Fibroblast of skin of left quadriceps (primary cell): ENCODE measurements at places on chromosomes 1 and 21.

DNA sequence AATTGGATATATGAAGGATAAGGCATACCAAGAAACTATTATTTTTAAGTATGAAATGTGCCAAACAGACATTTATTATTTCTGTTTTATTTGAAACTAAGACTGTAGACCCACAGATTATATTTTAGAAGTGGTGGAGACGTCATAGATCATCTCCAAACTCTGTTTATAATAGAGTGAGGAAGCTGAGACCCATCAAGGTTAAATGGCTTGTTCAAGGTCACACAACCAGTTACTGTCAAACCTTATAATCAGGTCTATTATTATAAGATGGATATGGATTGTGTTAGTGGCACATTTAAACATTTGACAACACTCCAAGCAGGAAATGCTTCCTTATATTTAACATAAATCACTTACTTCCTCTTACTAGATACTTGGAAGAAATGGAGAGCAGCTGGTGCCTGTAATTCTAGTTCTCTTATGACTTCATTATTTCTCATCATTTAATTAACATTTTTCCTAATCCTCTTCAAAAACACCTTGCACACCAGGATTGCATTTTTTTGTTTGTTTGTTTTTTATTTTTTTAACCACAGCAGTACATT, 117.0 kb downstream of the NEK7 start:
- no peak for DNase-seq

- DNase-seq = no peak
Measured at GRCh38 chr21:19937619-19938018, 1060.6 kb upstream of the NCAM2 start.

DNA sequence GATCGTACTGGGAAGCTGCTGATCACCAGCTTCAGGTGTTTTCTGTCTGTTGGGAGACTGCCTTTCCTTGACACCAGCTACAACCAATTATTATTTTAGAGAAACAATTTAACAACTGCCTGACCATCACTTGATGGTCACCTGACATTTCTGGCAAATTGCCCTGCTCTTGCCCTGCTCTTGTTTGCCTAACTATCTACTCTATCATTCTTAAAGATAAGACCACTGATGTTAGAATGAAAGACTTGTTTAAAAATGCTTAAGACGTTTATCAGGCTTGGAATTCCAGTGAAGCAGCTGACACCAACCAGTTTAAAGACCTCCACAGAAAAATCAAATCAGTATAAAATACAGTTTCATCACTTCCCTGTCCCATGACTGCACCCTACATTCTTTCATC, 423.3 kb upstream of the CAMK1G start:
- DNase-seq = no peak

- DNase-seq = peak; percentile 94
Measured at GRCh38 chr21:35366394-35367080, 317.4 kb upstream of the RUNX1 start.

DNA sequence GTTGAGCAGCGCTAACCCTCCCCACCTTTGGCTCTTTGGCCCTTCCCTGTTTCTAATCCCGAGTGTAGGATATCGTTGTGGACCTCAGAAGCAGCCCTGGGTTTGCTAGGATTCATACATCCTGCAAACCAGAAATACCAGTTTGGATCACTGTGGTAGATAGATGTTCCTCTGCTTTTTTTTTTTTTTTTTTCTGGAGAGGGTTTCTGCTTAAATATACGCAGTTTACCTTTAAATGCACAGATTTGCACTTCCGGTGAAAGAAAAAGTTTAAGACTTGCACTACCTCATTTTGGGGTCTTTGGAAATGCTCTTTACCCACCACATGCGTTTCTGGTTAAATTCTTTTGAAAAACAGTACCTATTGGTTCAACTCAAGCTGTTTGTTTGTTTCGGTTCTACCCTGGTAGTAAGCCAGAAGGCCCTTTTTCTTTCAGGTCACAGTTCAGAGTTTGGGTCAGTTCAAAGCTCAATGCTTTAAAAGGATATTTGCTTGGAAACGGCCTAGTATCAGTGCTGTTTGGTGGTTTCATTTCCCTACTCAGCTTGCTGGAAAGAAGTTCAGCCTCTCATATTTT, 908 bp downstream of the DDI2 start:
- no peak for DNase-seq

DNA sequence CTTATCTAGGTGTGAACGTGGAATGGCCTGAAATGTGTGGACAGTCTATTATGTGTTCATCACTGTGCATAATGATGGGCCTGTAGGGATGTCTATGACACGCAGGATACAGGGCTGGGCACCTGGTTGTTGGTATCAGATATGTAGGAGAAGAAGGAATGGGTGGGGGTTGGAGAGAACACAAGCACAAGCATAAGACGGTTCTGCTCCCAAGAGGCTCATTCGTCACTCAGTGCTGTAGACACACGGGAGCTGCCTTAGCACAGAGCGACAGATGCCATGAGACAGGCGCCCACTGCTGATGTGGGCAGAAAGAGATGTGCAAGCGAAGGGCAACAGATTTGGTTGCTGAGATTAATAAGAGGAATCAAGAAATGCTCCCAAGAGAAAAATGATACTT, 256.2 kb downstream of the DISC1 start:
- no peak for DNase-seq

DNA sequence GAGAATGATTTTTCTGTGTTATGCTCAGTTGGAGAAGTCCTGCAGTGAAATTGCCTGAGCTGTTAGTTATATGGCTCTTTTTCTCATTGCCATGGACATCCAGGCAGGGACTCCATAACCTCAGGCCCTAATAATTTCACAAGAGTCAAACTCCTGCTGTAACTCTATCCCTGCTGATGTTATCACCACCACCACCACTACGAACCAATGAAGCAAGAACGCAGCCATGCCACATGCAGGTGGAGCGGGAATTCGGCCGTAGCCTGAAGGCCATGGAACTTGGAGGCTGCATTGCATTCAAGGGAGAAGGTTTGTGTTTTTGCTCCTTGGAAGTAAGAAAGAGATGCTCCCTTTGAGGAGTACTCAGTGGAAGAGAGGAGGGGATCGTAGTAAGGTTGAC, 16.8 kb upstream of the DLGAP3 start:
- DNase-seq = no peak

GRCh38 chr1:206911064-206911663, 10.6 kb downstream of the FCMR start:
- DNase-seq = no peak

- DNase-seq = no peak
Measured at GRCh38 chr21:17598437-17598836, 14.3 kb downstream of the BTG3 start.

DNA sequence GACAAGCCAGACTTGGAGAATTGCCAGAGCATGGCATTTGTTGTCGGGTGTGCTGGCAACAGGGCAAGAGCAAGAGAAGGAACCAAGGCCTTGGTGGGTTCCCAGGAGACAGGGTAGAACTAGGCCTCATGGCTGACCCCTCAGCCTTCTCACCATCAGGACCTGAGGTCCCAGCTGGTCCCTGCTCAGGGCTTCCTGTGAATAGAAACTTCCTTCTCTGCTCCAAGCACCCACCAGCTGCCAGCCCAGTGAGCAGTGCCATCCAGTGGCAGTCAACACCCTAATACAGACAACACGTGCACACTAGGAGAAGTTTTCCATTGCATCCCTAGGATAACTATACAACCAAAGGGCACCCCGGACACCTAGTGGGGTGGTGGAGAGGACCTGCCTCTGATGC, 22.8 kb downstream of the S100A6 start:
- no peak for DNase-seq

DNA sequence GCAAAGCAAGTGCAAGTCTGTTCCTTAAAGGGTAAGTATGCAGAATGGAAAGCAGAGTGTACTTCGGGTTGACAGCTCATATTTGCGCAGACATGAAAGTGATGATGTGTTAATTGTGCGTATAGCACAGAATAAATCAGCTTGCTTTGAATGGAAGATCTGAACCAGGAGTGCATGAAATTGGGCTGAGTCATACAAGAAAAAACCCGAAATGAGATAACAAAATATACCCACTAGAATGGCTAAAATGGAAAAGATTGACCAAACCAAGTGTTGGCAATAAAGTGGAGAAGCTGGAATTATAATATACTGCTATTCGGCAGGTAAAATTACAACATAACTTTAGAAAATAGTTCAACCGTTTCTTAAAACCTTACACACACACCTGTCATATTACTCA, 28.5 kb downstream of the CR1L start:
- DNase-seq = no peak

DNA sequence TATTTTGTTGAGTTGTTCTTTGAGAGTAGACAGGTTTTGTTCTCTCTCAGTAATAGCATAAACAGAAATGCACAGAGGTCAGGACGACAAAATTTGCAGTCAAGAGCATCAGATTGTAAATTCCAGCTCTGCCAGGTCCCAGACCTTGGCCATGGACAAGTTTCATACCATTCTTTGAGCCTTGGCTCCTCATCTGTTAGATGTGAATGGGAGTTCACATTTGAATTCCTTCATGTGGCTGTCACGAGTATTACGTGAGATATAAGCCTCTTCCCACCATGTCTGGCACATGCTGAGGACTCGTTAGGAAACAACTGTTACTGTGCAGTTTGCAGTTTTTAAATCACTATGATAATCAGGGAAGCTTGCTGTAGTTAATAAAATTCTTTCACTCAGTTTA, 93.2 kb upstream of the KCTD3 start:
- peak; percentile 13 for DNase-seq

GRCh38 chr1:150572918-150573647, 6.3 kb downstream of the MCL1 start:
- DNase-seq = no peak

GRCh38 chr1:186531561-186532165, 70.7 kb upstream of the PDC start:
- DNase-seq = no peak

GRCh38 chr1:241638909-241639622, 1.1 kb downstream of the CHML start:
- no peak for DNase-seq

- no peak for DNase-seq
Measured at GRCh38 chr1:60678391-60678790, 404.0 kb upstream of the NFIA start.
